ENCODE measurements at places on chromosomes 11 and 22. TPM values are rescaled to one million over a fixed set of nuclear protein-coding genes. Genes with fewer than 3 reads are reported as not detected.

Gene CTSF
- 8.3 TPM for total RNA-seq

Gene MRGPRE
- total RNA-seq = 1.2 TPM

Gene RNASEH2C
- total RNA-seq = 25.9 TPM

Gene RCOR2
- 3.7 TPM for total RNA-seq

Gene PNPLA3
- total RNA-seq = 0.23 TPM

Gene CRYBA4
- not detected for total RNA-seq

Gene C11orf97
- total RNA-seq = not detected

Gene RASL10A
- 1.1 TPM for total RNA-seq

Gene SPI1
- 20.6 TPM for total RNA-seq

Gene OR51I1
- not detected for total RNA-seq

Gene MMP27
- total RNA-seq = not detected

Gene LRRC32
- total RNA-seq = 10.4 TPM

Gene GLYAT
- not detected for total RNA-seq

Gene INPP5J
- total RNA-seq = 44.0 TPM

Gene HEPHL1
- 0.06 TPM for total RNA-seq

All from mucosa of descending colon (tissue), 3 donors.